ENCODE measurements at places on chromosomes 13 and 19.

GRCh38 chr13:110407021-110407420 is 99.9 kb downstream of the COL4A2 start:
- DNase-seq = no peak

- no peak for DNase-seq
Measured at GRCh38 chr13:44402899-44403445, 29.3 kb downstream of the SERP2 start.

DNA sequence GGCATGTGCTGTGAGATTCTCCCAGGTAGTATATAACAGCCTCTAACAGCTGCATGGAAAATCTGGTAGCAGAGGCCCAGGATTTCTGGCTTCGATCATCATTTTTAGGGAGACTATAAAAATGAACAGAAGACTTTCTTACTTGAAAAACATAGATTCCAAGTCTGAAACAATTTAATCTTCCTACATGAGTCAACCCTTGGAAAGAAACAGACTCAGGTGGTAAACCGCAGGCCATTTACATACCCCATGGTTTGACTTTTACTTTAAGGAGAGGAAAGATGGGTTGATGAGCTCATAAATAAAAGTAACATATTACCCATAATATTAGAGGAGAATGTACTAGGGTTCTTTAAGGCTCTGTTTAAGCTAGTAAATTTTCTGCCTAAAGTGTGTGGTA is 121.6 kb downstream of the CYSLTR2 start:
- no peak for DNase-seq

DNA sequence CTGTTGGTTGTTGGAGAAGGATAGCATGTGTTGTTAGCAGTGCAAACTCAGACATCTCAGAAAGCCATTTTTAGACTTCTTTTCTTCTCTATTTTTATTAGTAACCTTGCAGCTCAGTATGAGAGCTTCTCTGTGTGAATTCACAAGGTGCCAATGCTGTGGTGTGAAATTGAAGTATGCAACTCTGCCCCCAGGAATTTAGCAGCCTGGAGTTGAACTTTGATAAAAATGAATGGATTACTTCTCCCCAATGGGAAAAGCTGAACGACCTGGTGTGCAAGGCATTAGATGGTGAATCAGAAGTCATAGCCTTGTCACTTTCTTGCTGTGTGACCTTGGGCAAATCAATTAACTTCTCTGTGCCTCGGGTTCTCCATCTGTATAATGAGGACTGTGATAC is 512.3 kb upstream of the PCDH9 start:
- DNase-seq = no peak

DNA sequence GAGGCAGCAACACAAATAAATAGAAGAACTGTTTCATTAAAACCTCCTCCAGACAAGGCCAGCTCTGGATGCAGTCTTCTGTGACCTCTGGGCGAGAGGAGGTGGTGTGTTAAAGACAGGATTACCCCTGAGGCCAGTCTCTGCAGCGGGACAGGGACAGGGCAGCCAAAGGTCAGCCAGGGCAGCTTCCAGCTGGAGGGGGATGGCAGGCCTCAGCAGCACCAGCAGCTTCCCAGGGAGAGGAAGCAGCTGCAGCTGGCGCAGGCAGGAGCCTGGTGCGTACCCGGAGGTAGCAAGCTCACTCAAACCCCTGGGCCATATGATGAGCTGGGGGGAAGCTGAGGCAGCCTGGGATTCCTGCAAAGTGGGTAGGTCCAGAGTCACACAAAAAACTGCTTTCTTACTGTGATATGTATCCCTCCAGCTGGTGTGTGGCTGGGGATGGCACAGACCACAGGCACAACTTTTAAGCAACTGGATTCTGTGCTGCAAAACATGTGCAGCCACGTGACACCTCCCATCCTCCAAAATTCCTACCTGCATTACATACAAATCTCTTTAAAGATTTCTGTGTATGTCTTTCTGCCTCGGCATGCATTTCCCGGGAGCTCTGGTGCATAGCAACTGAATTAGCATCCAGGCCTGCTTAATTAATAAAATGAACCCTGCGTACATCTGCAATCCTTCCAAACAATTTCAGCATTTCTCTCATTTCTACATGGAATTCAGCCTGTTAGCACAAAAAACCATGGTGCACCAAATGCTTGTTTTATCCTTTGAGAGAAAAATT is 238.3 kb upstream of the MAB21L1 start:
- DNase-seq = no peak

DNA sequence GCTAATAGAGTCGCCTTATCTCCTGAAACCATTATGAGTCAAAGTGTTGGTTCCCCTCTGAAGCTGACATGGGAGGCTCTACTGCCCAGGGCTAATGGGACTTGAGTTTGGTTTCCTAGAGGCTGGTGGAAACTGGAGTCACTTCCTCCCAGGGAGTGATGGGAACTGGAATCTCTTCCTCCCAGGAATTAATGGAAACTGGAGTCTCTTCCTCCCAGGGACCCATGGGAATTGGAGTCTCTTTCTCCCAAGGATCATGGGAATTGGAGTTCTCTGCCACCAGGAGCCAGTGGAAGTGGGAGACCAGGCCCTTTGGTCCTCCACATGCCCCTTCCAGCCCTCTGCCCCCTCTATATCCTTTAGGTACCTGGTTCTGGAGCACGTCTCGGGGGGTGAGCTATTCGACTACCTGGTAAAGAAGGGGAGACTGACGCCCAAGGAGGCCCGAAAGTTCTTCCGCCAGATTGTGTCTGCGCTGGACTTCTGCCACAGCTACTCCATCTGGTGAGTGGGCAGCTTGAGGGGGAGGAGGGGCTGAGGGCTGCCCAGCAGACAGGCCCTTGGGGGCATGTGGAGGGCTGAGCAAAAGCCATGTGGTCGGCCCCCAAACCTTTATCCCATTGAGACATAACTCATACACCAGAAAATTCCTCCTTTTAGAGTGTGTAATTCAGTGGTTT is 5.5 kb downstream of the BRSK1 start:
- DNase-seq = peak; percentile 64

- DNase-seq = no peak
Measured at GRCh38 chr13:67803118-67803517, 573.0 kb upstream of the PCDH9 start.

DNA sequence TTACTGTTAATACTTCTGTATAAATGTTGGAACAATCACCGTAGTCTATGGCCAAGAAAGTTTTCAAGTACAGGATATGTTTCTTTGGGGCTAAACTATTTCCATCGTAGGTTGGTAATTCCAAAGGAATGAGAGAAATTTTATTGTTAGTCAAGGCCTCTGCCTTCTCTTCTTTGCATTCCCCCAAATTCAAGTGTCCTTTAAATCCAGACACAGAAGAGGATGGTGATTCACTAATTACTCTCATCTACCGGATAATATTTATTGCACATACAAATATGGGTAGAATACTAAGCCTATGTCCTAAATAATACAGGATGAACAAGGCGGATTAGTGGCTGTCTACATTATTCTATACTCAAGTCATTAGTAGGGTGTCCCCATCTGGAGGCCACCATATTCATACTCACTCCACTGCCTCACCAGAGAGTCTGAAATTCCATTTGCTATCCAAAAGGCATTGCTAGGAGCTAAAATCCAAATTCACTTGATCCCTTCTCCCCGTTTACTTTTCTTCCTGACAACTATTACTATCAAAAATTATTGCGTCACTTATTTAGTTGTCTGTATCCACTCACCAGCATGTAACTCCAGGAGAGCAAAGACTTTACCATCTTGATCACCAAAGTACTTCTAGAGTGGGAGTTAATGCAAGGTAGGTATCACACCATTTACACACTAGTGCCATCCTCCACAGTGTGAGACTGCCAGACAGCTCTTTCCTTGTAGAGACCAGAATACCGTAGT is 82.4 kb upstream of the SGCG start:
- no peak for DNase-seq

DNA sequence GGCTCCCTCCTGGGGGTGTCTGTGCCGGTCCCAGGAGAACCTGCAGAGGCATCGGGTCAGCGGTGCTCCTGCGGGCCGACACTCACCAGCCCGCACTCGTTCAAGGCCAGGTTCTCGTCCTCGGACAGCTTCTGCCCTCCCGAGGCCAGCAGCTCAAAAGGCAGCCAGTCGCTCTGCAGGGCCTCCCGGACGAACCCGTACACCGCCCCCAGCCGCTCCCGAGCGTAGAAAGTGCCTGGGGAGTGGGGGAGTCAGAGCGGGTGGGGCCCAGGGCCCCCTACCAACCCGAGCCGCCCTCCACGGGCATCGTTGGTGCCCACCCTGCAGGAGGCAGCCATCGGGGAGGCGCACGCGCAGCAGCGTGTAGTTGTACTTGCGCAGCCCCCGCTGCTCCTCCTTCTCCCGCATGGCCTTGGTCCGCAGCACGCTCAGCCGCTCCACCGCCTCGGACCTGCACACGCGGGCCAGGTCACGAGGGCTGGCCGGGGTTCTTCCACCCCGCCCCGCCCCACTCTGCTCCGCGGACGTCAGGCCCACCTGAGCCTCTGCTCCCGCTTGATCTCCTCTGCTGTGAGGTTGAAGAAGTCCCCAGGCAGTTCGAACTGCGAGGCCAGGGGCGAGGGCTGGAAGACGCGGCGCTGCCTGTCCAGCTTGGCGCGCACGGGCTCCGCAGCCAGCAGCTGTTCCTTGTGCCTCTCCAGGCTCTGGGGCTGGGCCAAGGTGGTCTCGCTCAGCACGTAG is 11.5 kb downstream of the UBXN6 start:
- DNase-seq = no peak

Measured in RKO (cell line).